ENCODE measurements at places on chromosomes 16 and 17.

DNA sequence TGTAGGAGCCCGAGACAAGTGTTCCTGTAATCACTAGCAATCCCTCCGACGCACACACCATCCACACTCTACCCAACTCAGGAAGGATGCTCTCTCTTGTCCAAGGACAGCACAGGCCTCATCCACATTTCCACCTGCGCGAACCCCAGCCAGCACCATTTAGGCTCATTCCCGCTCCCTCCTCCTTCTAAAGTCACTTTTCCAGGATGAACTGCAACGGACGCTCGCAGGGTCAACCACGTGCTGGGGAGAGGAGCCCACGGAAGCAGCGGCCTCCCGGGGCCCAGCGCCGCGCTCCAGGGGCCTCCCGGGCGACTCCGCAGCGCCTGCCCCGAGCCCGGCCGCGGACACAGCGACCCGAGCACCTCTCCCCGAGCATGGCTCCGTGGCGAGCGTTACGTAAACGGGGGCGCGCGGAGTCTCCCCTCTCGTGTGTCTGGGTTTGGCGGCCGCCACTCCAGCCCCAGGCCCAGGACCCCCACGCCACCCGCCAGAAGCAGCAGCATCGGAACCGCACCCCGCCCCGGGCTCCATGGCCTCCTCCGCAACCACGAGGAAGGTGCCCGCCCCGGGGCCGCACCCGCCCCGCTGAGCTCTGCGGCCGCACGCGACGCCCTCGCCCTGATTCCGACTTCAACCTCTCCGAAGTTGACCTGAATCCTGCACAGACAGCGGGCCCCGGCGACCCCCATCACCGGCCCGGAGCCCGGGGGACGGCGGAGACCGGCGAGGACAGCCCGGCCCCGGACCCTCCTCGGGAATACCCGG, 668 bp downstream of the USP36 start:
- peak overlapping the region; percentile 90 for H3K4me3 ChIP-seq
- peaks cover 15% of the 10 kb centered on the region for H3K4me1 ChIP-seq
- H3K27me3 ChIP-seq: no peaks in the 10 kb centered on the region
- H3K36me3 ChIP-seq: peaks cover 6% of the 10 kb centered on the region
- peak; percentile 46 for DNase-seq
- peak overlapping the region; percentile 78 for H3K27ac ChIP-seq

DNA sequence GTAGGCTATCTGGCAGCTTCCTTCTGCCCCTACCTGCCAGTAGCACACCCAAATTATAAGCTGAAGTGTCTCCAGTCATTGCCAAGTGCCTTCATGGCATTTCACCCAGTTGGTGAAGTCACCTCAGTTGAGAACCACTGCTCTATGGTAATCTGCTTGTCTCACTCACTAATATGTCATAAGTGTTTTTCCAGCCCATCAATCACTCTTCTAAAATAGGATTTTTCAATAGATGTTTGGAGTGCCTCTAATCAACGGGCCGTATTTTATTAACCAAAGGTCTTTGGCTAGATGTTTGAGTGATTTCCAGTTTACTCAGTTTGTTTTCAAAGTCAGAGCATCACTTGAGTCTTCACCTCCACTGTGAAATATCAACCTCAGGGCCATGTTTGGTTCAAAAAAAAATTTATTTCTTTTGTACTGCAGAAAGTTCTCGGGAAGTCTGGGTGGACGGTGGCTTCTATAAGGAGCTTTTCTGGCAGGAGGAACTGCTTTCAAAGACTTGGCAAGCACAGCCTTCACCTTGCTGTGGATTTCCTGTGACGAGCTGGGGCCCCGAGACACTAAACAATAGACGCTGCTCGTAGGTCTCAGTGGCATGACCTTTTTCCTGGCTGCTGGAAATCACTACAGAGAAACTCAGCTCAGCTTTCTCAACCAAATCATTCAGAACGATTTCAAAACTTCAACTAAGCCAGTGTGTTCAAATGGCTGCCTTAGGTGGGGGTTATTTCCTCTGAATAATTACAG, 95.2 kb upstream of the FOXF1 start:
- no peaks in the 10 kb centered on the region for H3K36me3 ChIP-seq
- no peaks in the 10 kb centered on the region for H3K4me1 ChIP-seq
- no peak overlapping the region for H3K4me3 ChIP-seq
- DNase-seq: no peak

- H3K27me3 ChIP-seq: peaks cover 2% of the 10 kb centered on the region
- no peaks in the 10 kb centered on the region for H3K4me1 ChIP-seq
- H3K4me3 ChIP-seq: no peak overlapping the region
Measured at GRCh38 chr16:9665851-9666271, 516.4 kb downstream of the GRIN2A start.

DNA sequence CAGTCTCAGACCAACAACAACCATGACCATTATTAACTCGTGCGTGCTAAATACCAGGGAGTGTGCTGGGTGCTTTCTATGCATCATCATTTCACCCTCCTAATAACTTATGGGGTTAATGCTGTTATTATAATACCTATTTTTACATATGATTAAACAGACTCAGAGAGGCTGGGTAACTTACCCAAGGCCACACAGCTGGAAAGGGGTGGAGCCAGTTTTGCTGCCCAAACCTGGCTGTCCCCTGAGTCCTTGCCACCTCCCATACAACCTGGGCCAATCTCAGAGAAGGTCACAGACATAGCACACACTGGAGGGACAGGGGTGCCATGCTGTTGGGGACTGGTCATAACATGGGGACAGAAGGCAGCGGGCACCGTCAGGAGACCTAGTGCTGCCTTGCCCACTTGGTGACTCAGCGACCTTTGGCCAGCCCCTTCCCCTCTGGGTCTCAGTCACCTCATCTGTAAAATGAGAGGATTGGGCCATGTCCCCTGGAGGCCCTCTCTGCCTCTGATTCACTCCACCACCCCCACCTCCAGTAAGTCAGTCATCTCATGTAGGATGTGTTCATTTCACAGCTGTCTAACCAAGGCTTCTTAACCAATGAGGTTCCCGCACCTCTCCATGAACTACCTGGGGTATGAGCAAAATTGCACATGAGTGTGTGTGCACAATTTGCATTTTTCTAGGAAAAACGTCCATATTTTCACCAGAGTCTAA, 11.4 kb upstream of the FADS6 start:
- no peak overlapping the region for H3K4me3 ChIP-seq
- H3K27me3 ChIP-seq: no peaks in the 10 kb centered on the region

DNA sequence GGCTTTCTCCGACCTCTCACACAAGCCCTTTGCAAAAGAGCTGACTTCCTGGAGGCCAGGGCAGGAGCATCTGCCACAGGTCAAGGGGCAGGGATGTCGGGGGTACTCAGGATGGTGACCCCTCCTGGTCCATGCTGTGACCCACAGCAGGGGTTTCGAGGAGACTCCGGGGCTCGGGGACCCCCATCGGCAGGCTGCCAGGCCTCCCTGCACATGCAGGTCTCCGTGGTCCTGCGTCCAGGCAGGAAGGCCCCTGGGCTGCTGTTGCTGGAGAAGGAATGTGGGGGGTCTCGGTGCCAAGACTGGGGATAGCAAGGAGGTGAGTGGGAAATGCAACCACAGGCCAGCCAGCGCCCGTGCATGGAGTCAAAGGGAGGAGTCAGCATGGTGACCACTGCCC, 11.6 kb downstream of the NATD1 start:
- peaks cover 12% of the 10 kb centered on the region for H3K27me3 ChIP-seq
- H3K27ac ChIP-seq: peak overlapping the region; percentile 33

DNA sequence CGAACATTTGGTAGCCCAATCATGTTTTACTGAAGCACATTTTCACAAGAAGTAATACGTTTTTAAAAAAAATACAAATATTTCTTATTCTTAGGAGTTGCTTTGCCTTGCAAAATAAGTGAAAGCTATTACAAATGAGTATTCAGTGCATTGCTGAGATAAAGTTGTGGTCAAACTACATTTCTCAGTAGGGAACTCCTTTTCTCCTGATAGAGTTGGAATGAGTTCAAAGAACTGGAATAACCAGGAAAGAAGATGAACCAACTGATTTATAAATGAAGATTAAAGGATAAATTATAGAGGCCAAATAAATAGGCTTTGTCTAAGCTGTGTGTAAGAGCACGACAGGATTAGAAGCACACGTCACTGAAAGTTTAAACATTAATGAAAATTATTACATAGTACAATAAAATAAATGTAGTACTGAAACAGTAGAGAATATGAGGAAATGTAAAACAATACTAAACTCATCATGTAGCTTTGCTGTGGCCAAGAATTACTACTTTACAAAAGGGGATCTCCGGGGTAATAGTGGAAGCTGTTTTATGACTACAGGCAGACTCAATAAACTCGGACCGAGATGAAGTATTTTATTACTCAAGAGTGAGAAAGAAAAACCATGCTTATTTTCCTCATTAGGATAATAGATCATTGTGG, 73.6 kb downstream of the KCNJ2 start:
- H3K4me1 ChIP-seq: no peaks in the 10 kb centered on the region
- DNase-seq: no peak
- H3K27me3 ChIP-seq: no peaks in the 10 kb centered on the region
- H3K4me3 ChIP-seq: no peak overlapping the region
- H3K36me3 ChIP-seq: no peaks in the 10 kb centered on the region
- H3K27ac ChIP-seq: no peak overlapping the region

DNA sequence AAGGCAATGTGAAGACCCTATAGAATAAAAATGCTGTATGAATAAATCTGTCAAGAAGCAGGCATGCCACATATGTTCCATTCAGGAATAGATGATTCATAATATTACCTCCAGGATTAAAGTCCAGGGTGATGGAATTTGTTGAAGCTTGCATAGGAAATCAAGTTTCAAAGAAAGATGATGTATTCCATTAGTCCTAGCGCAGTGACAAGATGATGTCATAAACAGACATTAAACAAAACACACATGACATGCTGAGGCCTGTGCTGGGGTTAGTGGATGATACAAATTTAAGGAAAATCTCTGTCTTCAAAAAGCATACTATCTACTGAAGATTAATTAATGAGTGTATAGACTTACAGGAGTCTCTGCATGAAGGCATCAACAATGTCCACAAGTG, 1025.2 kb downstream of the CDH11 start:
- no peak overlapping the region for H3K27ac ChIP-seq
- no peaks in the 10 kb centered on the region for H3K36me3 ChIP-seq
- H3K4me1 ChIP-seq: peaks cover 15% of the 10 kb centered on the region
- DNase-seq: no peak
- no peaks in the 10 kb centered on the region for H3K27me3 ChIP-seq
- no peak overlapping the region for H3K4me3 ChIP-seq

- peaks cover 14% of the 10 kb centered on the region for H3K36me3 ChIP-seq
- peaks cover 4% of the 10 kb centered on the region for H3K27me3 ChIP-seq
- no peaks in the 10 kb centered on the region for H3K4me1 ChIP-seq
- H3K4me3 ChIP-seq: no peak overlapping the region
- DNase-seq: no peak
Measured at GRCh38 chr17:28258347-28258887, 60.6 kb upstream of the TMEM97 start.

GRCh38 chr16:57639172-57639887, 10.9 kb downstream of the ADGRG1 start:
- H3K27me3 ChIP-seq: peaks cover 6% of the 10 kb centered on the region
- peak overlapping the region; percentile 80 for H3K27ac ChIP-seq
- H3K4me1 ChIP-seq: peaks cover 36% of the 10 kb centered on the region
- no peaks in the 10 kb centered on the region for H3K36me3 ChIP-seq
- H3K4me3 ChIP-seq: peak overlapping the region; percentile 74
- DNase-seq: peak; percentile 88

DNA sequence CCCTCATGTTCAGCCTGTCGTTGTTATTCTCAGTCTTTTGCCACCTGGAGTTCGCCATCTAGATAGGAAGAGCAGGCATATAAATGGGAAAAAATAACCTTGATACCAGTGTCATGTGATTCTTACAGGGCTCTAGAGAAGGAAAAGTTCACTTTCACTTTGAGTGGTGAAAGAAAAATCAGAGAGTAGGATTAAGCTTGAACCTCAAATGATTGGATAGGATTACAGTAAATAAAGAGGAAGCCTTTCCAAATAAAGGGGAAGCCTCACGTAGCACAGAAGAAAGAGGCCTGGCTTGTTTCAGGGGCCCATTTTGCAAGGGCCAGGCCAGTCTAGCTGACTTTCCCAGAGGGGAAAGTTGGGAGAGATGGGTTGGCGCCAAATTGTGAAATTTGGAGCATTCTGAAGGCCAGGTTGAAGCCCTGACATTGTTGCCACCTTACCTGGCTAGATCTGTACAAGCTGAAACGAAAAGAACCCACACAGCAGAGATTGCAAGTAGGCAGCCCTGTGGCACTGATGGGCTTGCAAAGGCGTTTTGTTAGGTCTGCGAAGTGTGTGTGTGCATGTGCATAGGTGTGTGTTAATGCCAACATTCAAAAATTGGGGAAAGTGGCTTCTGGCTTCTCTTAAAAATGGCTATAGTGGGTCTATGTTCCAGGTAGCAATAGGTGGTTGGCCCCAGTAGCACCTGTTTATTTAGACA, 38.8 kb downstream of the TMC6 start:
- H3K4me3 ChIP-seq: no peak overlapping the region
- peaks cover 3% of the 10 kb centered on the region for H3K27me3 ChIP-seq
- no peak overlapping the region for H3K27ac ChIP-seq
- H3K4me1 ChIP-seq: peaks cover 2% of the 10 kb centered on the region
- peaks cover 5% of the 10 kb centered on the region for H3K36me3 ChIP-seq
- DNase-seq: no peak

DNA sequence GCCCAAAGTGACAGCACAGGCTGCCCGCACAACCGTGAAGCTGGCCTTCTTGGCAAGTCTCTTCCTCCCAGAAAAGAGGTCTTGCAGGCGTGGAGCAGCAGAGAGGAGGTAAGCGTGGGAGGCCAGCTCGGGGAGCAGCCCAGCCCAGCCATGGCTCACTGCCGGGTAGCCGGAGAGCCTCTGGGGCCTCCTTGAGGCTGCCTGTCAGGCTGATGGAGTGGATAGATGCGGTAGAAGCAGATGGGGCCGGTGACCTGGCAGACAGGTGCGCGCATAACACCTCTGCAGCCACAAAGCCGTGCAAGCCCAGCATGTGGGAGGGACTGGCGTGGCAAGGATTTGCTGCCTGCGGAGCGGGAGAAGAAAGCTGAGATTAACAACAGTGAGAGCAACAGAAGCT, 17.1 kb upstream of the DOK4 start:
- H3K36me3 ChIP-seq: no peaks in the 10 kb centered on the region
- peak overlapping the region; percentile 25 for H3K4me3 ChIP-seq
- peaks cover 23% of the 10 kb centered on the region for H3K4me1 ChIP-seq
- DNase-seq: no peak
- no peak overlapping the region for H3K27ac ChIP-seq
- H3K27me3 ChIP-seq: peaks cover 1% of the 10 kb centered on the region

All from glutamatergic neuron (in vitro differentiated cells).